ENCODE measurements at places on chromosomes 11 and 22.

GRCh38 chr11:20089796-20090653, 70.2 kb downstream of the DBX1 start:
- no peak for DNase-seq

GRCh38 chr11:65107078-65107477, 4.6 kb upstream of the TM7SF2 start:
- DNase-seq, result no peak

- DNase-seq, result peak; percentile 69
Observed at GRCh38 chr22:41347066-41347859, 34.5 kb upstream of the TEF start.

DNA sequence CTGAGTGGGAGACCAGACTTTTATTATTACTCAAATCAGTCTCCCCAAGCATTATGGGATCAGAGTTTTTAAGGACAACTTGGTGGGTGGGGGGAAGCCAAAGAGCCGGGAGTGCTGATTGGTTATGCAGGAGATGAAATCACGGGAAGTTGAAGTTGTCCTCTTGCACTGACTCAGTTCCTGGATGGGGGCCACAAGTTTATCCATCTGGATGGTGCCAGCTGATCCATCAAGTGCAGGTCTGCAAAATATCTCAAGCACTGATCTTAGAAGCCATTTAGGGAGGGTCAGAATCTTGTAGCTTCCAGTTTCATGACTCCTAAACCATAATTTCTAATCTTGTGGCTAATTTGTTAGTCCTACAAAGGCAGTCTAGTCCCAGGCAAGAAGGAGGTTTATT, 53.5 kb upstream of the LMO1 start:
- peak; percentile 71 for DNase-seq

- no peak for DNase-seq
Observed at GRCh38 chr22:49968313-49968830, 7.8 kb downstream of the PIM3 start.
